Occipital lobe (tissue), 3 donors: ENCODE measurements at places on chromosomes 5 and 9.

DNA sequence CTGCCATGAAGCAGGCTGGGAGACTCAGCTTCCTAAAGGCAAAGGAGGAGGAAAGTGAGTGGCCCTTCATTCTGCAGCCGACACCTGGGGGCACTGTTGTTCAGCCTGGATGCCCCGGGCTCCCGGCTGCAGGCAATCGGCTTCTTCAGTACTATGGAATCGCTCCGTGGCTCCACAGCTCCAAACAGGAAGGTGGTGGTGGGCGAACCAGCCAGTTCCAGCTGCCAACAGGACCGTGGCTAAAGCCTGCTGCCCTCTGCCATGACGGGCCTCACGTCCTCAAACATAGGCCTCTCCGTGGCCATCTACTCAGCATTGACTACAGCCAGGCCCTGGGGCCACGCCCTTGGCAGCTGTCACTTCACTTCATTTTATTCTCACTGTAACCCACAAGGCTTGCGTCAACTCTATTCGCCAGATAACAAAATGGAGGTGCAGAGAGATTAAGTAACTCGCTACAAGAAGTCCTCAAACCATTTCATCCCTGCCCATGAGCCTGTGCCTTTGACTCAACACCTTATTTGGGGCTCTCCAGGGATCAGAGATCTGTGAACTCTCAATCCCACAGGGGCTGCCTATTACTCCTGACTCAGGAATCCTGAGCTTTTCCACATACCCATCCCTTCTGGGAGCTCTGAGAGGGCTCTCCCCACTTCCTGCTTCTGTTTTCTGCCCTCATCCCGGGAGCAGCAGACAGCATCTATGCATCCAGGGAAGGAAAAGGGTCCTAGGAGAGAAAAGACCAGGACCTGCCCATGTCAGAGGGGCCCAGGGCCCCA is 38.0 kb downstream of the PAX5 start:
- no peak for DNase-seq

DNA sequence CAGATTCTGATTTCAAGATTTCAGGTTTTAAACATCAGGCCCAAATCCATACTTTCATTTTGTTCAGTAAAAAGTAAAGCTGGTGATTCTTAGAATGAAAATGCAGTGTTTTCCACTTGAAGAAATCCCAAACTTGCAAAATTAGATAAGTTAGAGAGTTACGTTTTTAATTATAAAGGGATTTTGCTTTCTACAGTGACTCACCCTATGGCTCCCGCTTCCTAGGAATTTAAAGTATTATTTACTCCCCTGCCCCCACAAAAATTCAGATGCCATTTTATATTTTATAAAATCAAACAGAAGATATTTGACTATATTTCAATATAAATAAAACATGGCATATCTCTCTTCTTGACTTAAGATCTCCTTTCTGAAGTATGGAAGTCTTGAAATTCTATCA is 402.9 kb downstream of the ZSWIM6 start:
- DNase-seq, result no peak

DNA sequence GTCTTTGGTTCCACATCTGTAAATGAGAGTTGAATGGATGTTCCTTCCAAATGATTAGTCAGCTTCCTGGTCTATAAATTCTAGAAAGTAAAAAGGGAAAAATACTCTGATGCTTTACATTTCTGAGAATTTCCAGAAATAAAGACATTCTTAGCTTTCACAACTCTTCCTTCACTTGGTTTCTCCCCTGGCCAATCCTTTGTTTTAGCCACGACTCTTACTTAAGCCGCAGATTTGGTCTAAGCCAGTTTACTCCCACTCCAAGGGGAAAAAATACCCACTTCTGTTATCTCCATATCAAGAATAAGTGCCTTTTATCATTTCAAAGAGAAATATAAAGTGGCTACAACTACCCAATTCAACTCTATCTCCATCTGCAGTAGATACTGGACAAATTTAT is 29.7 kb downstream of the PWWP2A start:
- no peak for DNase-seq

DNA sequence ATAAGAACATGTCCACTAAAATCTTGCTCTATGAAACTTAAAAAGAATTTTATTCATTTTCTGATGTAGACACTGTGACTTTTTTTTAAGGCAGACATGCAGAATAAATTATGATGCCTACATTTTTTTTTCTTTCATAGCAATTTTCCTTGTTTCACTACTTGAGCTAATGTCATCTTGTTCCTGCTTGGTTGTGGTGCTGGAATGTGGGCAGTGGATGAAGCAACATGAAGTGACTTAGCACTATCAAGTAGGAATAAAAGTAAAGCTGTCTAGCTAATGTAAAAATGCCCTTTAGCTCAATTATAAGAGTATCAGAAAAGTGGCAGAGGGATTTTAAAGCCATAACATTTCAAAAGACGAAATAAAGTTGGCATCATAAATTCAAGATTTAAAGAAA is 191.0 kb downstream of the ADAMTS6 start:
- no peak for DNase-seq

DNA sequence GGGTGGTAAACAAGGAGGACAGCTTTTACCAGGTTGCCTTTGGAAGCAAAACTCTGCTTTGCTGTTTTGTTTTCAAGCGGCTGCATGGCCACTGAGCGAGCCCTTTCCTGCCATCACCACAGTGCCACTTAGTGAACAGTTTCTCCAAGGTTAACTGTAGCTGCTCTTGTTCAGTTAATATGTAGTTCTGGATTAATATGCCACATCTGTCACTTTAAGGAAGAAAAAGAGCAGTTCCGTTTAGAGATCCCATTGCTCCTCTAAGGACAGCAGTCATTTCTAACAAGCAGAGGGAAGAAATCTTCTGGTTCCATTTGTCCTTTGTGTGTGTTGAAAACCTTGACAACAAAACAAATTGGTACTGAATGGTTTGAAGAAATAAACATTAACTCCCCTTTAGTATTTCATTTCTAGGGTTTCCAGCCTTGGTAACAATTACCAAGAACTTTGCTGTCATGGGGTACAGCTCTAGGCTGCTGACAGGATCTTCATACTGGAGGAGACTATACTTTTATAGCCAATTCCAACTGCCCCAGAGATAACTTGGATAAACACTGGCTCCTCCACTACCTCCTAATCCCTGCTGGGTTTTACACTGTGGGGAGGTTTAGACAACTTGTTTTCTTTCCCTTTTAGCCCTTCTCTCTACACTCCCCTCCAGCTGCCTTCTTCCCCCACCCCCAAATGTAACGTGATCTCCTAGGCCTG is 10.3 kb upstream of the ABL1 start:
- DNase-seq, result no peak

DNA sequence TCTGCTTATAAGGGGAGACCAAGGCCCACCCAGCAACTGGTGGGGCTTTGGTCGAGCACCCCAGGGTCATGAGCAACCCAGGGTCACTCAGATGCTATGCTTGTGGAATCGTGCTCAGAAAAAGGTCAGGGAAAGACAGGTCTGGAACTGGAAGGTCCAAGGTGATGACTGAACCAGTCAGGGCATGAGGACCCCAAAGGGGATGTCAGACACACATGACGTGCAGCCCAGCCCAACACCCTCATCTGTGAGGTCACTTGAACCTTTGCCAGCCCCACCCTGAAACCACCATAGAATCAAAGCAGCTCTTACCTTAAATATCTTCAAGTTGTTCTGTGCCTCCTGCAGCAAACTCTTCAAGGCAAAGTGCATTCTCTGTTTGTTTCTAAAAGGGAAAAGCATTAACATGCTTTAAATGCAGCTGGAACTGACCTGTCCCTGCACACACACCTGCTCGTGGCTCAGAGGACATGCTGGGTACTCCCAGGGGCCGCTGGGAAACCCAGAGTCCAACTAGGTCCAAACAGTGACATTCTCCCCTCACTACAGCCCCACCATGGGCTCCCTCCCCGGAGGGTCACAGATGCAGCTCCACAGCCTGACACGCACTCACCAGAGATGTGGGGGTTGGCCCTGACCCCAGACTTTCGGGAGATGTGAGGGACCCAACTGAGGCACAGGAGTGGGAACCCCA is 29.4 kb downstream of the IPPK start:
- DNase-seq, result no peak

DNA sequence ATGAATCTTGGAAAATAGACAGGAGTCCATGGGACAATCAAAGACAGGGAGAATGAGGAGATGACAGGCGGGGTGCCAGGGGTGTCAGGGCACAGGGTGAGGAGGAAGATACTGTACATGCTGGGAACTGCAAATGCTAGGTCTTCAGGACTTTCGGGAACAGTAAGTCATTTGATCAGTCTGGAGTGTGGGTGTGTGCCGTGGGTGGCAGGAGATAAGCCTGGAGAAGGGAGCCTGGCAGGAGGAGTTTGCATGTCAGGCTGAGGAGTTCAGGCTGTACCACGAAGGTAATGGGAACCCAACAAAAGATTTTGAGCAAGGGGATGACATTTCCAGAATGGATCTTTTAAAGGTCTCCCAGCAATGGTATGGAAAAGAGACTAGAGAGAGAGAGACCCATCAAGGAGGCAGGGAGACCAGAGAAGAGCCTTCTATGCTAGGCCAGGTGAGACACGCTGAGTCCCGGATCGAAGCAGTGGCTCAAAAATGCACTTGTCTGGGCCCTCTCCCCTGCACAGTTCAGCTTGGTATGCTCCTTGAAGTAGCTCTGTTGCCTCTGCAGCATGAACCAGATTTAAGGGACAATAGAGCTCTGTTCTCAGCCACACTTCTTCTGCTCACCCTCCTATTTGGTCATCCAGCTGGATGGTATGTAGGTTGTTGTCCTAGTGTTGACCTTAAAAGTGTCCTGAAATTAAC is 77.0 kb upstream of the FER start:
- peak; percentile 43 for DNase-seq

GRCh38 chr9:69188975-69189374 is 14.9 kb downstream of the TJP2 start:
- DNase-seq, result no peak

GRCh38 chr9:10265153-10265631 is 347.6 kb downstream of the PTPRD start:
- DNase-seq, result no peak

DNA sequence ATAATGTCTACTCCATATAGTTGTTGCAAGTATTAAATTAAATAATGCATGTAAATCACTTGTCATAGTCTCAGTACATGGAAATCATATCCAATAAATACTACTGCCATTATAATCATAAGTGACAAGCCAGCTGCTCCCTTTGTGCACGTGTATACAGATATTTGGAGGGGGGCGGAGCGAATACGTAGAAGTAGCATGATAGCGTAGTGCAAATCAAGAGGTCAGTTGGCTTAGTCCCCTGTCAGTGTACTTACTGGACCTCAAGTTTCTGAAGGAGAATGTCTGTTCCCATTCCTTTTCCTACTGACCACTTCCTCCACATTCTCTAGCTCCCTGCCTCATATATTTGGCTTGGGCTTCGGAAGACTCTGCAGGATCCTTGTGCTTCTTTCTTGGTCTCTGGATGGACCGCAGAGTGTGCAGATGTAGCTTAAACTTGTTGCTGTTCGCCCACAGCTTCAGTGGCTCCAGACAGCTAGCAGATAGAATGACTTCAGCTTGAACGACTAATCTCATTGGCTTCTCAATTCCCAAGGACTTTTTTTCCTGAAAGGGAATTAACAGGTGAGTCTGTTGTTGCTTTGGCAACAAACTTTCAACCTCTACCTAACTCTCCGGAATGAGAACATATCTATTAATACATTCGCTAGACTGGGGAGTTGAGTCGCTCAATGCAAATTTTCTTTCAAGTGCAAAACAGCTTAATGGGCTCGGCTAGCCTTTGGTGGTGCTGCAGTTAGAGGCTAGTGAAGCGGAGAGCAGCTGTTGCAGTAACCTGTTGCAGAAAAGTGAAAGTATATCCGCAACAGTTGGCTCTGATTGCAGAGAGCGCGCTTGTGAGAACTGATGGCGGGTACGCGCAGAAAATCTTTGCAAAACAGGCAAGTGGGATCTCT is at the start of gene PCDHB1:
TSS of gene PCDHB1 (plus strand) at position 753 of the 899 bp plus-strand sequence. CDS start at position 850, 97 bp downstream.
- no peak for DNase-seq

DNA sequence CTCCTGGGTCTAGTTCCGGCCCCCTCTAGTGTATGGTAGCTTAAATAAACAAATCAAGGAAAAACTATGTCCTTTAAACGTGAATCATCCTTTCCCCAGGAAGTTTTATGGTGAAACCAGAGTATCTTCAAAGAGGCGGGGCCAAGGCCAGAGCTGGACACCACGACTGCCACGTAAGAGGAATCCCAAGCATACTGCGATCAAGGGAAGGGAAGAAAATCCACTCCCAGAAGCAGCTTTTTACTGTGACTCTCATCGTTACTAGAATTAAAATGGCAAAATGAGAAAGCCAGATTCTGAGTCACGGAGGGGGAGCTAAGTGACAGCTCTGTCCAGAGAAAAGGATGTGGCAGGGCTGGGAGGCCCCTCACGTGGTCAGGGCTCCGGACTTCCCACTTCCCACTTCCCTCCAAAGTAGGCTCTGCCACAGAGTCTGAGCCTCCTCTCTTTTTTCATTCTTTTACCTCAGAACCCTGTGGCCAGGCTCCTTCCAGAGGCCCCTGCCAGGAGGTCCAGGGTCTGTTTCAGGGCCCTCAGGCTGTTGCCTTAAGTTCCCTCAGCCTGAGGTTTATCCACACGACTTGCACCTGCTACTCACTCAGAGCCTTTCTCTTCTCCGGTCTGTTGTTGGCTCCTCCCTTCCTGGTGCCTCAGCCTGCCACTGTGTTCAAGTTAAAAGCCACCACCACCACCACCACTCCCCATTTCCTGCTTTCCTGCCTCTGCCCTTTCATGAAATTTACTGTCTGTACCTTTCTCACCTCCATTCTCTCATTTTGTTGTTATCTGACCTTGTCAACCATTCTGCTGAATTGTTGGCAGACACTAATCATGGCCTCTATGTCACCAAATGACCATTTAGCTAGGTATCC is 1.4 kb upstream of the GLRX start:
- DNase-seq, result no peak

DNA sequence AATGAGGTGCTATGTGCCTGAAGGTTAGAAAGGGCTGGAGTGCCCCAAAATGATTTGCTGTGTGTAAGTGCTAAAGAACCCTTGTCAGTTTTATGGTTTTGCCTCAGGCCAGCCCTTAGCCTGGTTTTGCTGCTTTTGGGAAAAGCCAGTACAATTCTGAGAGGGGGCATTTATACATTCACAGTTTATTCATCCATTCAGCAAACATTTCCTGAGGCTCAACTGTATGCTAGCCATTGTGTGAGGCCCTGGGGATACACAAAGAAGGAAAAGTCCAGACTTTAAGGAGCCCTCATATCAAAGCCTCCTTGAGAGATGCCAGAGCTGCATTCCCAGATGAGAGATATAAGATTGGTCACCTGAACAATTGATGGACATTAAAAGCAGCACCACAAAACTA is 115.2 kb upstream of the PLCXD3 start:
- DNase-seq, result no peak

DNA sequence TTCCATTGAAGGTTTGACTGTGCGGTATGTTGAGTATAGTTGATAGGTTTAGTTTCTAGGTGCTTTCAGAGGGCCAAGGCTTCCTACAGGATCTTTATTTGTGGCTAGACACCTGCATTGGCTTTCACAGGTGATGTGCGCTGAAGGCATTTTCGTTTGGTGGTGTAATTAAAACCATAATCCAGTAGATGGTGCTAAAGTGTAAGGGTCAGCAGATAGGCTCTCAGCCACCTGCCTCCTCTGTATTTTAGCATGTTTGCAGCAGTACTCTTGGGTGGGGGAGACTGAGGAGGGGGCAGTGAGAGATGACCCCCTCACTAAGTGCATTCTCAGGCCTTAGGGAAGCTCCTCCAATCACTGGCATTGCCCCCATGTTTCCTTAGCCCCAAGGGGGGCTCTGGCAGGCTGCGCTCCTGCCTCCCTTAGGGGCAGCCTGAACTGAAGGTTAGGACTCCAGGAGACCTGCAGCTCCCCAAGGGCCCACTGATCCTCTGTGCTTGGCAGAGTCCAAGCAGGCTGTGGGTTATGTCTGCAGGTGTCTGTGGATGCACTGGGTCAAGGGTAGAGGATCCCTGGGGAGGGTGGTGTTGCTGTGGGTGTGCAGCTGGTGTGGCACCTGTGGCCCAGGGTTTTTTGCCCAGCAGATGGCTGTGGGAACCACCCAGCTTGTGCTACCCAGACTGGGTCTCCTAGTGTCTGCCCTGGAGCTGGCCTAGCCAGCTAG is 23.4 kb downstream of the CDK20 start:
- no peak for DNase-seq
